ENCODE measurements at places on chromosomes 6 and 20.

- DNase-seq: no peak
Measured at GRCh38 chr20:44739942-44740341, 5.7 kb upstream of the KCNK15 start.

DNA sequence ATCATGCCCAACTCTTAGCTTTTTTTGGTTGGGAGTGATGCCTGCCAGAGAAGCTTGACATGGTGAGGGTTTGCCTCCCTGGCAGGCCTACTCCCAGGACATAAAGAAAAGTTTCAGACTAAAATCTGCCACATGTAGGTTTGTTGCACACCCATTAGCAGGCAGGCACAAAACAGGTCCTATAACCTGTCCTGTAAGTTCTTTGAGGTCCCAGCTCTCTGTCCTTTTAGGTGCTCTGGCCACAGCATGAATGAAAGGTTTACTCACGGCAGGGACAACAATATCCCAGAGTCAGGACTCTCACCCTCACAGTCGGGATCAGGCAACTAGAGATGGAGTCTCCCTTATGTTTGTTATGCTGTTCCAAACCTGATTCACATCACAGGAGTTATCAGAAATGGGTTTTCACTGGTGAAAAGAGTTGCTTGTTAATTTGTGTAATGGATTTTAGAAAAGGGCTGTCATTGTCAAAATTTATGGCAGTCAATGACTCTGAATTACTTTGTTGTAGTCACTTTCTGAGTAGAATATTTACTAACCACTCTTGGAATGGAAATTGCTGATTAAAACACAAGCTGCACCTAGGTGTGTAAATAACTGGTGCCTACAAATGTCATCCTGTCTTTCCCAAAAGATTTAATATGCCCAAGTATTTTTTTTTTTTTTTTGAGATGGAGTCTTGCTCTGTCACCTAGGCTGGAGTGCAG, 5.8 kb upstream of the SRPK1 start:
- no peak for DNase-seq

GRCh38 chr6:39330057-39330456, 7.6 kb upstream of the KCNK16 start:
- DNase-seq: no peak

- no peak for DNase-seq
Measured at GRCh38 chr6:15502446-15503345, 160.1 kb downstream of the DTNBP1 start.

DNA sequence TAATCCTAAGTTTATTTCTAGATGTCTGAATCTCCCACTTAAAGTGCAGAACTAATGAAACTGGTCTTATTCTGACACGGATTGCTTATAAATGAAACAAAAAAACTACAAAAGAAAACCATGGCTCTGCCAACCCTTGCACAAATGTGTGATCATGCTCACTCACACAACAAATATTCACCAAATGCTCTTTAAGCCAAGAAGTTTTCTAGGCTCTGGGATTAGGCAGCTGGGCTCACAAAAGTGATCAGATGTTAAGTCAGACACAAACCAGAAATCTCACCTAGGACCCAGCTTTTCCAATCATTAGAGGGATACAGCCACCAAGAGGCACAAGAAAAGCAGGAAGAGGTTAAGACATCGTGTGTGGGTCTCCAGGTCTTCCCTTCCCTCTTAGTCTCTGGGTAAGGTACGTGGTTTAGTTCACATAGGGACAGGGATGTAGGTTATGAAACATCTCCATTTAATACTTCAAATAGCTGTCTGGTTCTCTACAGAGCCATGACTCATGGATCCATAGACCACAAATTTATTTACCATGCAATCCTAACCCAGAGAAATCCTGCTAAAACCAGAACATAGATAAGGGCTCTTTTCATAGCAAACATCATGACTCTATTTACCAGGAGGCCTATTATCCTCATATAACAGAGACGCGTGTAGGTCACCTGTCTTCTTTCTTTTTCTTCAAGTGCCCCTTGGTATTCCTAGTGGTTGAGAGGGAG, 165.2 kb downstream of the WDR27 start:
- DNase-seq: no peak

DNA sequence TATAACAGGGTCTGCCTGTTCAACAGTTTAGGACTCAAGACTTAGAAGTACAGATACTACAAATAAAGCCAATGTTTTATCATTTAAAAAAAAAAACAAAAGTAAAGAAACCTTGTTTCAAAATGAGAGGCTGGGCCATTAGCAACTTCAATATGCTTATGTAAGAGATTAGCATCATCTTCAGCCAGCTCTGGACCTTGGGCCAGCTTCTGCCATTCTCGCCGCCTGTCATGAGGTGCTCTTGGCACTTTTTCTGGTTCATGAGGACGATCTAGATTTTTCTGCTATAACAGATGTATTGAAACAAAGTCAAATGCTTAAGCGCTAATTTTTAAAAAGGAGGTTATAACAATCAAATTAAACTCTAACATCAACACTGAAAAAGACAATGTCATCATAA, 74.2 kb downstream of the WASF1 start:
- DNase-seq: no peak

DNA sequence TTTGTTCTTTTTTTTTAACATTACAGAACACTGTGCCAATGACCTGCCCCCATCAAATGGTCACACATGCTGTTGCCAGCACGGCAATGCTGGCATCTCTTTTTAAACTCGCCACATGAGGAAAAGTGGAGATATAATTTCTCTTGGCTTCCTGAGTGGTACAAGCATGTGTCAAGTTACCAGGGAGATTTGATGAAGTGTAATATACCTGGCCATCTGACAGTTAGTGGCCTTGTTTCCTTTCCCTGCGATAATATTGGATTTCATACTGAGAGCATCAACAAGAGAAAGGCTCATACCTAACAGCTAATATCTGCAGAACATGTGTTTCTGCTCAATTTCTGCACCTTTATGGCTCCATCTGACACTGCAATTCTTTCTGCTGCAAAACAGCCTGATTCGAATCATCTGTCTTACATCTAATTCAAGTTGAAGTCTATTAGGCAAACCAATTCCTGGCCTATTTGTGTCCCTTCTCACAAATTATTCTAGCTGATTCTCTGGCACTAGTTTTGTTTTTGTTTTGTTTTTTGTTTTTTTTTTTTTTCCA, 519.5 kb downstream of the PREX1 start:
- DNase-seq: no peak

- peak; percentile 53 for DNase-seq
Measured at GRCh38 chr20:25984933-25985332, 288.3 kb upstream of the ZNF337 start.

GRCh38 chr6:21201637-21202350, 391.8 kb upstream of the SOX4 start:
- DNase-seq: no peak

- no peak for DNase-seq
Measured at GRCh38 chr6:112281821-112282615, 27.7 kb upstream of the LAMA4 start.

DNA sequence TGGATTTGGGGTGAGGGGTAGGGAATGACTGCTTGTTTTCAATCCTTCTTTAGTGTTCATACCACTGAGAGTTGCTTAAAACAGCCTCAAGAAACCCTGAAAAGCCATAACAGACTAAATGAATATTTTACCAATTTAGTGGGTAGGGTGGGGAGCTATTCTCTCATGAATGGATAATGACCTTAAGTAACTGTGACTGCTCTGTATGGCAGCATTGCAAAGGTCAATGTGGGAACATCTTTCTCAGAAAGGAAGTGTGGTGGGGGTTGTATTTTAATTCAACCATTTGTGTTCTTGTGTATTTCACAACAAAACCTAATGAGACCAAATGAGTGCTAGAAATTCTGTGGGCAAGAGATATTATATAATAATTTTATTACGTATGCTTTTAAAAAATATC, 55.7 kb downstream of the PHACTR2 start:
- no peak for DNase-seq

DNA sequence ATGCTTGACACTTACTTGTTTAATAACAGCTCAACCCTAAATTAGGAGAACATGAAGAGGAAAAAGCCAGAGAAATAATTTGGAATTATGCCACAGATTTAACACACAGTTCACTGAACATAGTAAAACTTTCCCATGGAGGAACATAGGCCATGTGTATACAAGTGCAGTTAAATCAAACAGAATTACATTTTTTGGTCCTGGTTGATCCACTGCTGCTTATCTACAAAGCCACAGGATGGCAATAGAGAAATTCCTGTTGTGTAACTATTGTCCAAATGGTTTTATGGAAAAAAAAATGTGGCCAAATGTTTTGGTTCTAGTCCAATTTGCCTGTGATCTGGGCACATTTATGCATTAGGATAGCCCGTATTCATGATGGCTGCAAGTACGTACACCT, 136.8 kb downstream of the ALDH8A1 start:
- no peak for DNase-seq

DNA sequence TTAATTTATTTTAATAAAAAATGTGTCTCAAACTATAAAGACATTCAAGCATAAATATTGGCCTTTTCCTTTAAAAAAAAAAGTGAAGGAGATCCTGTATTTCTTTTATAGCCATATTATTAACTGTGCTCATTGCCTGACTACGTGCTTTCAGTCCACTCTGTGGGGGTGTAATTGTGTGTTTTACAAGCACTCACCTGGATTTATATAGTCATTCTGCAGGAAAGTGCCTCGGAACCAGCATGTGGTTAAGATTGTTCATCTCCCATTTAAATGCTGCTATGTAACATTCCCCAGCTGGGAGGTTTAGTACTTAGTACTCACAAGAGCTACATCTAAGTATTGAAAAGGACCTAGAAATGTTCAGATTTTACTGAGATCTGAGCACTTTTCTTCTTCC, 47.9 kb upstream of the SLC22A16 start:
- no peak for DNase-seq

DNA sequence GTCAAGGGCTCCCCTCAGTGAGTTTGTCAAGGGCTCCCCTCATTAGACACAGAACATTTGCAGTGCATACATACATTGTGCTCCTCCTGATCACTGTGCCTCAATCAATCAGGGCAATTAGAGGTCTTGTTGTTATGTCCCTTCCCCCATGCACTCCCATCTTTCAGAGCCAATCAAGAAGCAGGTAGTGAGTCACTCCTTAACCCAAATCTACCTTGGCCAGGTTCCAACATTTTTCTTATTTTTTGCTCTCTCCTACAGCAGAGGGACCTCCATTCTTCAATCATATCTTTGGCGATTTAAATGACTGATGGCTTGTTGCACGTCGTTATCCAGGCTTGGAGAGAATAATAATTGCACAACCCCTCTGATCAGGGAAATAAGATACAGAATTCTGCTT, 409.9 kb upstream of the SPTLC3 start:
- DNase-seq: no peak

DNA sequence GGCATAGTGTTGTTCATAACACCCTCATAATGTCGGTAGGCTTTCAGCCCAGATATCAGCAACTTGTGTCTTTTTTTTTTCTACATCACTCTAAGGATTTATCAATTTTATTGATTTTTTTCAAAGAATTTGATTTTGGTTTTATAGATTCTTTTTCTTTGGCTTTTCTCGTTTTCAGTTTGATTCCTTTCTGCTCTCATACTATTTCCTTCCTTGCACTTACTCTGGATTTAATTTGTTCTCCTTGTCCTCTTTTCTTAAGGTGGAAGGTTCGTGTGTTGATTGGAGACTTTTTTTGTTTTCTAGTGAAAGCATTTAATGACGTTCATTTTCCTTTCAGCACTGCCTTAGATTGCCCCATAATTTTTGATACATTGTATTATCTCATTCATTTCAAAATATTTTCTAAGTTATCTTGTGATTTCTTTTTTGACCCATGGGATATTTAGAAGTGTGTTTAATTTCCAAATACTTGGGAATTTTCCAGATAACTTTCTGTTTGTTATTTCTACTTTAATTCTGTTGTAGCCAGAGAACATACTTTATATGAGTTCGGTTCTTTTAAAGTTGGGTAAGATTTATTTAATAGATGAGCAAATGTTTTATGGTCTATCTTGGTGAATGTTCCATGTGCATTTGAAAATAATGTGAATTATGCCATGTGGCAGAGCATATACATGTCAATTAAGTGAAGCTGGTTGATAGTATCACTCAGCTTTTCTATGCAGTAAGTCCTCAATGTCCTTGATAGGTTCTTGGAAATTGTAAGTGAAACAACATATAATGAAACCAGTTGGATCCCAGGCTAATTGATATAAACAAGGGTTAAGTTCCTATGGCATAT, 62.8 kb downstream of the IRF4 start:
- DNase-seq: no peak

DNA sequence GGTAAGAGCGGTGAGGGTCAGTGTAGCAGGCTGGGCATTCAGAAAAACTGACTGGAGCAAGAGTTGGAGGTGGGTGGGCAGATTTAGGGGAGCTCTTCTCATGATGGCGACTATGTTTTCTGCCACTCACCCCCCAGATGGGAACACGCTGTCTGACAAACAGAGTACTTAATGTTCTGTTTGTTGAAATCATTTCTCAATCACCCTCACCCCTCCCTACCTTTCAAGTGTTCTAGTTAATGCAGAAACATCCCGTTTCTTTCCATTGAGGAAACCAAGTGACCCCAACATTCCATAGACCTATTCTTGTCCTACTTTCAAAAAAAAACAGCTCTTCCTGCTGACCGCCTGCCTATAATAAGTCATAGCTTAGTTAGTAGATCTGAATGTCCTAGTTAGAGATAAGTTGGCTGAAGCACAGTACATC, 132.5 kb upstream of the NEDD9 start:
- DNase-seq: no peak

- no peak for DNase-seq
Measured at GRCh38 chr20:63343460-63344445, 17.4 kb downstream of the CHRNA4 start.

- no peak for DNase-seq
Measured at GRCh38 chr20:11546939-11547338, 370.8 kb upstream of the BTBD3 start.

GRCh38 chr6:150194195-150194594, 51.4 kb downstream of the PPP1R14C start:
- DNase-seq: no peak
